ENCODE measurements at places on chromosomes 16 and 17.

DNA sequence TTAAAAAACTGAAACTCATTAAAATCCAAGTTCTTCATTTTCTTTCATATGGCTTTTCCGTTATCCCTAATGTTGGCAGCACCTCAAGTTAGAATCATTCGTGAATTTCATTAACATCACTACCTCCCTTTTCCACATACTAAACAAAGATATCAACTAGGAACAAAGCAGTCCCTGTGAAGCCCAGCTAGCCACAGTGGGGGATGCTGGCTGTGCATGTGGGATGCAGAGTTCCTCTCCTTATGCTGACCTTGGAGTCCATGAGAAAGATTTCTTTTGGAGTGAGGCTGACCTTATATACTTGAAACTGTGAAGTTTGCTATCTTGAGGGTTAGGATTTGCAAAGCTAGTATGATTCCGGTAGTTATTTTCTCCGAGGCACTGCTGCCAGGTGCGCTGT is 117.6 kb downstream of the TANGO6 start:
- DNase-seq: no peak

DNA sequence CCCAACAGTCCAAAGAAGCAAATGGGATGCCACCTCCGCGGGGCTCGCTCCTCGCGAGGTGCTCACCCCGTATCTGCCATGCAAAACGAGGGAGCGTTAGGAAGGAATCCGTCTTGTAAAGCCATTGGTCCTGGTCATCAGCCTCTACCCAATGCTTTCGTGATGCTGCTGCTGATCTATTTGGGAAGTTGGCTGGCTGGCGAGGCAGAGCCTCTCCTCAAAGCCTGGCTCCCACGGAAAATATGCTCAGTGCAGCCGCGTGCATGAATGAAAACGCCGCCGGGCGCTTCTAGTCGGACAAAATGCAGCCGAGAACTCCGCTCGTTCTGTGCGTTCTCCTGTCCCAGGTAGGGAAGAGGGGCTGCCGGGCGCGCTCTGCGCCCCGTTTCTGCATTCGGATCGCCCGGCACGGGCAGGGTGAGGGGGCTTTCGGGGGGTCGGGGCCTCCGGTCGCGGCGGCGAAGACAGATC is at the start of gene CDH13:
Gene CDH13 (plus strand): TSS at position 179 of the 471 bp plus-strand sequence.
- no peak for DNase-seq

- peak; percentile 14 for DNase-seq
Measured at GRCh38 chr16:81279392-81279791, 35.4 kb upstream of the GAN start.

DNA sequence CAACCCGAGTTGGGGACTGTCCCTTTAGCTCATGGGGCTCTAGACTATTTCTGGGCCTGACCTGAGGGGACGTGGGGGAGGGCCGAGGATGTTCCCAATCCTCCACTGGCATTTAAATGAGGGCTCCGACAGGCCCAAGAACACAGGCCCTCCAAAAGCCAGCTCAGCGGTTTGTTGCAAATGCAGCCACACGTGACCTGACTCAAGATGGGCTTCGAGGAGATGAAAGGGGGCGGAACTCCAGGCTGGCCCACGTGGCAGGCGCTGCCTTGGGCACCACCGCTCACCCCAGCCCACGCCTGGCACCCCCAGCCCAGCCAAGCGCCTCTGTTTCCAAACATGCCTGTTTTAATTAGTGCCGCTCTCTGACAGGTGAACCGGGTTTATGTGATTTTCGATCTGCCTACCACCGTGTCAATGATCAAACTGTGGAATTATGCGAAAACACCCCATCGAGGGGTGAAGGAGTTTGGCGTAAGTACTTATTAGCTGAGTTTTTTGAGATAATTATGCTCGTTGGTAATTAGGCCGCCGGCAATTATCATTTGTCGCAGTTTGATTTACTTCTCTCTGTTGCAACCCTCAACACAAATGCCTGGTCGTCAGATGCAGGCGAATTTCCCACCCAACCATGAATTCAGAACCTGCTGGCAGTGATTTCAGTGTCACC is 226.7 kb downstream of the KATNIP start:
- no peak for DNase-seq

GRCh38 chr16:75732871-75733270 is 6.6 kb upstream of the CPHXL start:
- no peak for DNase-seq

DNA sequence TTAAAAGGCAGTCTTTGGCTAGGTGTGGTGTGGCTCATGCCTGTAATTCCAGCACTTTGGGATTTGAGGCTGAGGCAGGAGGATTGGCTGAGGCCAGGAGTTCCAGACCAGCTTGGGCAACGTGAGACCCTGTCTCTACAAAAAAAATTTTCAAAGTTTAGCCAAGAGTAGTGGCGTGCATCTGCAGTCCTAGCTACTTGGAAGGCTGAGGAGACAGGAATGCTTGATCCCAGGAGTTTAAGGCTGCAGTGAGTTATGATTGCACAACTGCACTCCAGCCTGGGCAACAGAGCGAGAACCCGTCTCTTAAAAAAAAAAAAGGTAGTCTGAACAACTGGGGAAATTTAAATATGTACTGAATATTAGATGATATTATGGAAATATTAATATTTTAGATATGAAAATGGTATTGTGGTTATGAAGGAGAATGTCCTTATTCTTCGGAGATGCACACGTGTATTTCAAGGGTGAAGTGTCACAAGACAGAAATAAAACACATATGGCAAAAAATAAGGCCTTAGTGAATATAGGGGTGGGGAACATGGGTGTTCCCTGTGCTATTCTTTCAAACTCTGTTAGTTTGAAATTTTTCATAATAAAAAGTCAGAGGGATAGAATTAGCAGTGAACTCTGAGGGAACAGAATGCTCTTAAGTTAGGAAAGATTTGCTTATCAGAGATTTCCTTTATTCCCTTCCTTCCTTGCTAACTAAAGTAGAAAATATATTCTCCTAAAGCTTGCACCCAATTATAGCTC is 144.7 kb downstream of the CDK5R1 start:
- no peak for DNase-seq

DNA sequence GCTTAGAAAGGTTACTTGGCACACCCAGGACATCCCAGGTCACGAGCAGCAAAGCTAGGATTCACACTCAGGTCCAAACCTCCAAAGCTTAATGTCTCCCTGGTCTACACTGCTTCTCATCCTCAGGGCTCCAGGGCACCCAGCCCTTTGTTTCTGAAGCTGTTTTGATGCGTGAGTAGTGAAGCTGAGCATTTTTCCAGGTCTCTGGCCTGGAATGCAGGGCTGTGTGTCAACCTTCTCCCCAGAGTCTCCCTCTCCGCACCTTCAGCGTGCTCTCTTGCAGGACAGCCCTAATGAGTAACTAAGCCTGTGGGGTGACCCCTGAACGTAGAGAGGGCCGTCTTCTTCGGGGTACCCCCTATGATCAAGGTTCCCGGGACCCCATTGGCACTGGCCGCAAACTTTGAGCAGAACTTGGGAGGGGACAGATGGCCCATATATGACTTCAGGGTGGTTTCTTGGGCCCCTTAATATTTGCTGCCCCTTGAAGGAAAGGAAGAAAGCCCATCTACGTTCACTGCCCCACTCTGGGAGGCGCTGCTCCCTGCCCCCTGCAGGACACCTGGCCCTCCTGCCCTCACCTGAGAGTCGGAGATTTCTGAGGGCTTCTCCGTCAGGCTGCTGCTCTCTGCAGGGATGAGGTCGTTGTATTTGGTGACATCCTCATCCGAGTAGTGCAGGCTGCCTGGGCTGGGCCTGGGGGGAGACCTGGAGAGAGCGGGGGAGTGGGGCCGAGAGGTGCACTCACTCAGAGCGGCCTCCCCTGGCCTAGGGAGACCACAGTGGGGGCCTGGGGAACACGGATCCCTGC is 36.4 kb upstream of the CDC42EP4 start:
- DNase-seq: no peak

DNA sequence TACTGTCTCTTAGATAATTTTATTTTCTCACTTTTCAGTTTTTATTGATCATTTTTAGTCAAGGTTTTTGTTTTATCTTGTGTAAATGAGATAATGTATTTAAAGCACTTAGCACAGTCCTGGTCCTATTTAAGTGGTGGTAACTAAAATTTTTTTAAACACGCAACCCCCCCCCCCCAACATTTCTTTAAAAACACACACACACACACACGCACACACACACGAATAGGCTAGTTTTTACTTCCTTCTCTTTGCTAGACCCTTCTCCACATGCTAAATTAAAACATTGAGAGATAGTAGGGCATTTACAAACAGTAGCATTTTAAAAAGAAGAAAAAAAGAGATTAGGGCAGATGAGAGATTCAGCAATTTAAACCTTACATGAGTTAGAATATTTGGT is 5.0 kb downstream of the NFATC3 start:
- peak; percentile 60 for DNase-seq

DNA sequence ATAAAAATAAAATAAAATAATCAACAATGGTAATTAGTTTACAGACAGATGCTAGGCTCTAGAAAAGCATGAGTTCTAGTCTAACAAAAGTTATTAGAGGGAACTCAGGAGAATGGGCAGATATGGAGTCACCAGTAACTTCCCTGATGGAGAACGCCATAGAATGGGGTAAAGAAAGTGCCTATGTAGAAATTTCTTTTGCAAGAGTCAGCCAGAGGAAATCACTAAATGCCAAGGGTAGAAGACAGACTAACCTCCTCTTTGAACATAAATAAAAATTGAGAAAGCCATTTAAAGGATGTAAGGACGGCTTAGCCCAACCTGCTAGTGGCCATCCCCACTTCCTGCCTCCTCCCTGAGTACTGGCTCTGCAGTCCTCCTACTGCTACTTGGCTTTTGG is 141.6 kb downstream of the VPS53 start:
- DNase-seq: no peak

- no peak for DNase-seq
Measured at GRCh38 chr16:67034487-67034886, 5.5 kb downstream of the CBFB start.

- no peak for DNase-seq
Measured at GRCh38 chr16:47033176-47033575, 59.7 kb upstream of the DNAJA2 start.

DNA sequence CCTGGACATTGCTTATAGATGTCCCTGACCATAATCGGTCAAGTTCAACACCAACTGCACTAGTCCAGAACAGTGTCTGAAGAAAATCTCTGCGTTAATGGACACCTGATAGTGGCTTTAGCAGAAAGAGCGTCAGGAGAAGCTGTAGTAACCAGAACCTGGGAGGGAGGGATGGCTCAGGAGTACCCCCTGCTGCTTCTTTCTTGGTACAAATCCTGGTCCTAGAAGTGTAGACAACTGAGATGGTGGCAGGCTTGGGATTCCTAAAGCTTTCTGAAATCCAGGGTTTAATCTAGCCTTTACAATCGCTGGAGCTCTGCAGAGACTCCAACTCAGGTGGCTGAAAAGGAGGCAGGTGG is 5.4 kb downstream of the MAP3K14 start:
- DNase-seq: no peak

DNA sequence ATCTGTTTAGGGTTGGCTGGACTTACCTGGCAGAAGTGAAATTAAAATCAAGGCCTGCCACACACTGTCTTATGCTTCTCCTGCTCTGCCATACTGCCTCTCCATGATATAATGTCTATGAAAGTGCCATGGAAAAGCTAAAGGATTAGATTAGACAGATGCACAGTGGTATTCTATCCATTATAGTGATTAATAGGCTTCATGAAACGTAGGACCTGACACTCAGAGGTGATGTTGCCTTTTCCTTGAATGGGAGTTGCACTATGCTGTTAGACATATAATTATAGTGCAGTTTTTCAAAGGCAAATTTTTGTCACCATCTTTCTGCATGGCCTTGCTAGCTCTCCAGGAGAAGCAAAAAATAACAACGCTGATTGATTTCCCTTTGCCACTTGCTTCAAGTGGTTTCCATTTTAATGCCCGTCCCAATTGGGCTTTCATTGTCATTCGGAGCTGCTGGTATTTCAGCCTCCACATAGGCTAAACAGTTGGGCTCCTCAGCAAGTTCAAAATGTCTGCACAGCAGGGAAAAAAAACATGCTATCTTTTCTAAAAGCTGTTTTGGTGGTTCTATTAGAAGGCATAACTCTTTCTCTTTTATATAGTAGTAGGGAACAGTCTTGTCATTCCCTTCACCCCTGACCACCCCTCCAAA is 502.8 kb upstream of the GOT2 start:
- no peak for DNase-seq

DNA sequence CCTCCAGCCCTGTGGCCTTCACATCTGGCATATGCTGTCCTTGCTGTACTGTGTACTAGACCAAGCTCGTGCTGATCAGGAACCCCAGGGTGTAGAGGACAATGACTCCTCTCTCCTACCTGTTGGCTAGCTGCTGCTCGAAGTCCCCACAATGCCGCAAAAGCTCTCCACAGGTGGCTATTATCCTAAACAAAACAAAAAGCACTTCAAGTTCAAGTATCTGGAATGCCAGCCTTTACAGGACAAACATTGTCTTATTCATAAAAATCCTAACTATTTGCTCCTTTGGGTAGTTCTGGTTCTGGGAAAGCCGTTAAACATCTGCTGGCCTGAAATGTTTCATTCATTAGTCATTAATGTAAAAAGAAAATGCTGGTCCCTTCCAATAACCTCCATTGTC is 42.8 kb downstream of the COG7 start:
- DNase-seq: no peak

- DNase-seq: no peak
Measured at GRCh38 chr17:61947367-61948078, 19.7 kb upstream of the INTS2 start.

GRCh38 chr16:62717026-62717425 is 680.8 kb upstream of the CDH8 start:
- DNase-seq: no peak

GRCh38 chr17:6701719-6702118 is 11.4 kb downstream of the SLC13A5 start:
- peak; percentile 40 for DNase-seq

DNA sequence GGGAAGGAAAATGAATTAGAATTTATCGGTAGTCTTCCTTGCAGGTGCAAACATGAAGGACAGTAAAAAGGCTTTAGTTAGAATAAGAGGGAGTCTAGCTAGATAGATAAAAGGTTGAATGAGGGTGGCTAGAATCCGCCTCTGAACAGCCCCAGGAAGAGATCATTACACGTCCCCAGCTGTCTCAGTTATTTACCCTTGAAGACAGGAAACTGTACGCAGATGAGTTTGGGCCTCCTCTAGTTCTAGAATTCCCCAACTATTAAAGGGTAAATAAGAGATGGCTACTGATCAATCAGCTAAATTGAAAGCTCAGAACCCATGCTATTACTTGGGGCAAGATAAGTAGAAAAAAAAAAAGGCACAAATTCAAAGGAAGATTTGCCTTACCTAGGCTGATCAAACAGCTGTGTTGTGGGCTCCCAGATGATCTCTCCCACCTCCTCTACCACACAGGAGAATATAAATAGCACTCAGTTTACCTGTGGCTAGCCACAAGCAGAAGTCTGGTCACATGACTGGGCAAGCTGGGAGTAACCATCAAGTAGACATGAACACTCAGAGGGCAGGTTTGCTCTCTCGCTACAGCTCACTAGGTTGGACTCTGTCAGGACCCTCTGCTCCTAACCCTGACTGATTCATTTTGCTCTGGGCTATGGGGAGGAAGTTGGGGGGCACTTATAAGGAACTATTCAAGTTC is 17.0 kb downstream of the FAM117A start:
- DNase-seq: peak; percentile 38

DNA sequence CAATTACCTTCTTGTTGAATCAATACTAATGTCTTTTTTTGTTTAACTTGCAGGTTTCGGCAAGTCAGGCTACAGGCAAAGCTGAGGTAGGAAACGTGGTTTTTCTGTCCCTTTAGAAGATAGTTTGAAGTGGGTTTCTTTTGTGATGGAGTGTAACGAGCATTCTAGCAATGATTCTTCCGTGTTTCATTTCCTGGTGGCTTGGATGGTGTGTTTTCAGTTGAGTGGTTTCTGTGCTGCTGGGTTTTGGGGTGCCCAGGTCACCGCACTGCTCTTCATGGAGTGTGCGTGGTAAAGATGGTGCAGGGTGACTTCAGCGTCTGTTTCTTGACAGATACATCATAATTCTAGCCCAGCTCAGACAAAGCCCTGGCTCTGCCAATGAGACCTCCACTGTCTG is 769.7 kb upstream of the EEF2KMT start:
- no peak for DNase-seq
